ENCODE measurements at places on chromosomes 6 and 20.

DNA sequence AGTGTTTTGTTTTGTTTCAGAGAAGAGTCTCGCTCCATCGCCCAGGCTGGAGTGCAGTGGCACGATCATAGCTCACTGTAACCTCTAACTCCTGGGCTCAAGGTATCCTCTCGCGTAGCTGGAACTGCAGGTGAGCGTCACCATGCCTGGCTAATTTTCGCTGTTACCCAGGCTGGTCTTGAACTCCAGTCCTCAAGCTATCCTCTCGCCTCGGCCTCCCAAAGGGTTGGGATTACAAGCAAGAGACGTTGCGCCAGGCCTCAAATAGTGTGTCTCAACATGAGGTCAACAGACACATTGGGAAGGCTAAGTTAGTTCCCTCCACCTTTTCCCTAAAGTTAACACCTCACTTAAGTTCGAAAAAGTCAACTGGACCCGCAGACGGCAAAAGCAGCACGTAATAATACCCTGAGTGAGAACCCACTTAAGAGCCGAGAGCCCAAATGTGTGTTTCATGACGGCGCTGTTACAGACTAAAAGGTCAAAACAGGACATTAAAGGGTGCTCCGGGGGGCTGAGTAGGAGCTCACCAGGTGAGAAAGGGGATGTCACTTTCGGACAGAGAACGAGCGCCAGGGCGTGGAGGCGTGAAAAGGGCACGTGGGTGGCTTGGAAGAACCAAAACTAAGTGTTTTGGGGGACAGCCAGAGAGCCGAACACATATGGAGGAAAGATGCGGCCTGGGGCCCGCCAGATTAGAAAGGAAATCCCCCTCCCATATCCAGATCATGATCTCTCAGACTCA is 499 bp downstream of the TTI1 start:
- no peak for DNase-seq

- no peak for DNase-seq
Observed at GRCh38 chr20:57749131-57749690, 39.4 kb upstream of the PMEPA1 start.

DNA sequence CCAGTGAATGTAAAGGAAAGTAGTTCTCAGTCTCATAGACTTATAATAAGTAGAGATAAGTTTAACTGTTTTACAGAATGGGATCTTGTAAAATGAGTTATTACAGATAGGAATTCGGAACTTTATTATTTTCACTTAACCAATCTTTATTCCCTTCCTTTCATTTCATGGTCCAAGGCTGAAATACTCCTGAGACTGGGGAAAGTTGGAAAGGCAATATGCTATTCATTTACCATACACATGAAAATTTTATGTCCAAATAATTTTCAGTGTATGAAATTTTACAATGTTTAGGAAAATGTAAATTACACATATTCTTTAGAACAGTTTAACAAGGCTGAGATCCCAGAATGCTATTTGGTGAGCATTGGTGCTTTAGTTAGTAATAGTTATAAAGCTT is 62.3 kb downstream of the HMGCLL1 start:
- no peak for DNase-seq

DNA sequence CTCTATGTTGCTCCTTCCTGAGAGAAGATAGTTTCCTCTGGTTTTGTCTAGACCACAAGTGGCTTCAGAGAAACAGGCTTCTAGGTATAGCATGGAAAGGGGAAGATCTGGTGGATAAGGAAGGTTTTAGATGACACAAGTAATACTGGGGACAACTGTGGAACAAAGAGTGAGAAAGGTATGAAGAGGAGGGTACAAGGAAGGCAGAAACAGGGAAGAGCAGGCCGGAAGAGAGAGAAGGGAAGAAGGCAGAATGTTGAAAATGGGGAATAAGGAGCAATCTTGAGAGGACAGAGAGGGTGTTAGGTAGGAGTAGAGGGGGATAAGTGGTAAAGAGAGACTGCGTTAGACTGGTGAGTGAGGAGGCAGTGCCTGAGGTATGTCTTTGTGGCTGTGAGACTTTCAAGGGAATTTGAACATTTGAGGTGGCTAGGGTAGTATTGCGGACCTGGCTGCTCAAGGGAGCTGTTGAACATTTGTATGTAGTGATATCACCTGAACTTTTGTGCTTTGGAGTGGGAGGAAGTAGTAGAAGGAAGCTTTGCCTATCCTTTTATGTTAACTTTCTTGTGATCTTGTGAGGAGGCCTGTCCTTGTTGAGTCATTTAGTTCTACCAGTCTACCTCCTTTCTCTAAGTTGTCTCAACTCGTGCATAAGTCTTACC is 69.5 kb downstream of the FOXO3 start:
- no peak for DNase-seq

GRCh38 chr20:63734946-63735858 is 1.3 kb upstream of the LIME1 start:
- DNase-seq: no peak

DNA sequence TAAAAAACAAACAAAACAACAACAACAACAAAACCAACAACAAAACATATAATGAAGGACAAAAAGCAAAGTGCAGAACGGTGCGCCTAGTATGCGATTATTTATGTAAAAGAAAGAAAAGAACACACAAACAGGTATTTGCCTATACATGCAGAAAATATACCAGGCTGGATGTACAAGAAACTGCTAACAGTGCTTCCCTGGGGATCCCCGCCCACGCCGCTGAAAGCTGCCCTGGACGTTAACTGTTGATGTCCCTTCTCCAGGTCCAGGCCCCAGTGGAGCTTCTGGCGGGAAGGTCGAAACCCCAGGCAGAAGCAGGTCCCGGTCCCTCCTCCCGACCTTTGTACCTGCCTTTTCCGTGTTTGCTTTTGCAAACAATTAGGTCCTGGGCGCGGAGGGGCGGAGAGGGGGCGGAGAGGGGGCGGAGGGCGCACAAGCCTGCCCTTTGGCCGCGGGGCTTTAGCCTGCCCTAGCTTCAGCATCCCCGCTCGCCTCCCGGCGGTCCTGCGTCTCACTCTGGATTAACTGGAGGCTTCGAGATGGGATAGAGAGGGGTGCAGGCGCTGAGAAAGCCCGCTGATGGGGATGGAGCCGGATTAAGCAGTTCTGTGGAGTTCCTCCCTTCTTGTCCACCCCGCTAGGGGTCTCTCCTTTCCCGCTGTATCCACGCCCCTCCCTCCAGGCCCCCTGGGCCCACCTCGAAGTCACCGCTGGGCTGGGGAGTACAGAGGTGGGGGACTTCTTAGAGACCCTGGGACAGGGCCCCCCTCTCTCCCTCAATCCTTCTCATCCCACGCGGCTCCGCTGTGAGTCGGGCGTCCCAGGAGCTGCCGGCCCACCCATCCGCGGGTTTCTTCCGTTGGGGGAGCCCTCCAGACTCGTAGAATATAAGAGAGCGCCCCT is 8.2 kb upstream of the AHCY start:
- DNase-seq: peak; percentile 69

DNA sequence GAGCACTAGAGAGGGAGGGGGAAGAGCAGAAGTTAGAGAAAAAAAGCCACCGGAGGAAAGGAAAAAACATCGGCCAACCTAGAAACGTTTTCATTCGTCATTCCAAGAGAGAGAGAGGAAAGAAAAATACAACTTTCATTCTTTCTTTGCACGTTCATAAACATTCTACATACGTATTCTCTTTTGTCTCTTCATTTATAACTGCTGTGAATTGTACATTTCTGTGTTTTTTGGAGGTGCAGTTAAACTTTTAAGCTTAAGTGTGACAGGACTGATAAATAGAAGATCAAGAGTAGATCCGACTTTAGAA is 2.0 kb downstream of the ID4 start:
- DNase-seq: no peak

GRCh38 chr6:110270165-110270564 is 88.0 kb downstream of the METTL24 start:
- DNase-seq: peak; percentile 33

Measured in WTC11 (cell line).